ENCODE measurements at places on chromosomes 6 and 20. TPM values are rescaled to one million over a fixed set of nuclear protein-coding genes. Genes with fewer than 3 reads are reported as not detected.

SOX18 gene
- total RNA-seq: 16.0 TPM

FOXC1 gene
- 6.2 TPM for total RNA-seq

HTR1B gene
- total RNA-seq: 22.2 TPM

SIRPB1 gene
- 1.0 TPM for total RNA-seq

EEF1A2 gene
- 2.0 TPM for total RNA-seq

GNMT gene
- 0.09 TPM for total RNA-seq
